ENCODE measurements at places on chromosomes 5 and 9.

DNA sequence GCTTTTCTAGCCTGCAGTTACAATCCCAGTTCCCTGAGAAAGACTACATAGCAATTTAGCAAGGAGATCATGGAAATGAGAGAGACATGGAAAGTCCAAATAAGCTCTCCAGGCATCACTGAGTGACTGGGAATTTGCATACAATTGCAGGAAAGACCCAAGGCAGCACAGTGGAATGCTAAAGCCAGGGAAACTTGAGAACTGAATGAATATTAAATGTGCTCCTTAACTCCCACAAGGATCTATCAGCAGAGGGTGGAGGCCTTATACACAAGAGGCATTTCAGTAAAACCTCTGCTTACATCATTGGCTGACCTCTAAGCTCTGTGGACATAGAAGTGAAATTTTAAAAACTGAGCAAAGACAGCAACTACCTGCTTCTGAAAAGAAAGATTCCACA lies 355.6 kb upstream of the DAB2 start:
- DNase-seq = no peak

GRCh38 chr9:123883634-123884033 lies 46.3 kb downstream of the DENND1A start:
- DNase-seq = no peak

DNA sequence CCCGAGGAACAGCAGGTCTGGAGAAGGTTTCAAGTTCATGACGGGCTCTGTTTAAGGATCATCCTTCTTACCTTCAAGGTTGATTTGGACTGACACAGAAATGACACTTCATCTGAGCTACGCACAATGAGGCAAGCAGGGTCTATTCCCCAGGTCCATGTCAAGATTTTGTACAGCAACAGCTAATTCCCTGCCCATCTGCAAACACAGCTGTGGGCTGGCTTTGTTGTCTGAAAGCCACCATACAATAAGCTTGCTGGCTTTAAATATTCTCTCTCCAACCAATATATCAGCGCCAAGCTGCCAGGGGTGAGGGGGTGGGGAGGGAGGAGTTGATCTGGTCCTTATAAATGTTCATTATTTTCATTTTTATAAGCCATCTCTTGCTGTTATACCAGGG lies 92.0 kb downstream of the OTULIN start:
- DNase-seq = no peak

DNA sequence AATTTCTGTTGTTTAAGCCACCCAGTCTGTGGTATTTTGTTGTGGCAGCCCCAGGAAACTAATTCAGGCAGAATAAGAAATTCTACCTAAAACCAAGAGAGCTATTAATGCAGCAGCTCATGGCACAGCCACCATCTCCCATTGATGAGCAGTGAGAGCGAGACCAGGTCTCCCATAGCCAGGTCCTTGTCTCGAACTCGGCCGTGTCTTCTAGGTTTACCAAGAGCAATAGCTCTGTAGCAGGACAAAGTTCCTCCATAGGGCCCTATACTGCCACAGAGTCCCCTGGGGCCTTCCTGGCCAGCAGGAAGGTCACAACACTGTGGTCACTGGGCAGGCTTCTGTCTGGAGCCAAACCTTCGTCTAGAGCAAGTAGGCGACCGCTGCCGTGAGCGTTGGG lies 34.5 kb upstream of the TJP2 start:
- DNase-seq = no peak

DNA sequence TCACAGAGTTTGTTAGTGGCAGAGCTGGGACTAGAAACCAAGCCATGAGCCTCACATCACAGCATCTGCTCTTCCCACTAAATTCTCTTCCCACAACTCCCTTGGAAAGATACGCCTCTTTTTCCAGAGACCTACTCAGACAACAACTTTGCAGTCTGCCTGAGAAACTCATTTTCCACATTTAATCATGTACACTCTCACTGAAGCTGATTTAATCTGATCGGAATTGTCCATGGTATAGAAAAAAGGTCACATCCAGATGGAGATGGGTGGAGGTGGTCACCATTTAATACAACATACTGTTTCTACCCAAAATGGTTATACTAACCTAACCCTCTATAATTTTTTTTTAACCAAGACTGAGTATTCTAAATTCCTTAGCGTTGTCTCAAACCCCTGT lies 366.2 kb downstream of the ENC1 start:
- no peak for DNase-seq

DNA sequence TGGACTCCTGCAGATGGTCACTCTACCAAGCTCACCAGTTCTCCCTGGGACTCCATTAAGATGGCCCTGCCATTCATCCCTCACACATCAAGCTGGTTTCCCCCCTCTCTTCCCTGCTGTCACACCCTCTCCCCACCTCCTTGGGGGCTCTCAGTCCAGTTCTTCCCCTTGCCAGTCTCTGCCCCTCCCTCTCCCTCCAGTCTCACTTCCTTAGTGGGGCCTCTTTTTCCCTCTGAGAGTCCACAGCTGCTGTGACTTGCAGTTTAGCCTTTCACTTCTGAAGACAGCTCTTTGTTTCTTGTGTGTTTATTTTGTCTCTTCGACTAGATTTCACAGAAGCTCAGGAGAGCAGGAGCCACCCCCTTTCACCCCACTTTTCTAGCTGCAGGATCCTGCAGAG lies 10.5 kb downstream of the DOCK2 start:
- no peak for DNase-seq

- no peak for DNase-seq
These were observed 1.9 kb downstream of the LPAR1 start for GRCh38 chr9:111036429-111036789.

DNA sequence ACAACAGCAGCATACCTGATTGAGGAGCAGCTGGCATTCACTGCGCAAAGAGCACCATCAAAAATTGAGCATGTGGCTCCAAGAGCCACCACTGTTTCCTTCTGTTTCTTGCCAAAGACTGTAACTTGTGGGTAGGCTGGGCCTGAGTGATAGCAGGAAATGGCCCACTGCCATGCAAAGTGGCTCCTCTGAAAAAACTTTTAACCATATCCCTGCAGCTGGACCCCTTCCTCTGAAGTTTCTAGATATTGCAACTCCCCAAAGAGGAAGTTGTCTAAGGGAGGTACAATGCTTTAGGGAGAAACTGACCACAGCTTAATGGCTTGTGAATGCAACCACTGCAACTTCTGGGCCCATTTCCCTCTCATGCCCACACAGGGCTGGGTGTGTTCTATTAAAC lies 355.4 kb upstream of the PDE4D start:
- no peak for DNase-seq

DNA sequence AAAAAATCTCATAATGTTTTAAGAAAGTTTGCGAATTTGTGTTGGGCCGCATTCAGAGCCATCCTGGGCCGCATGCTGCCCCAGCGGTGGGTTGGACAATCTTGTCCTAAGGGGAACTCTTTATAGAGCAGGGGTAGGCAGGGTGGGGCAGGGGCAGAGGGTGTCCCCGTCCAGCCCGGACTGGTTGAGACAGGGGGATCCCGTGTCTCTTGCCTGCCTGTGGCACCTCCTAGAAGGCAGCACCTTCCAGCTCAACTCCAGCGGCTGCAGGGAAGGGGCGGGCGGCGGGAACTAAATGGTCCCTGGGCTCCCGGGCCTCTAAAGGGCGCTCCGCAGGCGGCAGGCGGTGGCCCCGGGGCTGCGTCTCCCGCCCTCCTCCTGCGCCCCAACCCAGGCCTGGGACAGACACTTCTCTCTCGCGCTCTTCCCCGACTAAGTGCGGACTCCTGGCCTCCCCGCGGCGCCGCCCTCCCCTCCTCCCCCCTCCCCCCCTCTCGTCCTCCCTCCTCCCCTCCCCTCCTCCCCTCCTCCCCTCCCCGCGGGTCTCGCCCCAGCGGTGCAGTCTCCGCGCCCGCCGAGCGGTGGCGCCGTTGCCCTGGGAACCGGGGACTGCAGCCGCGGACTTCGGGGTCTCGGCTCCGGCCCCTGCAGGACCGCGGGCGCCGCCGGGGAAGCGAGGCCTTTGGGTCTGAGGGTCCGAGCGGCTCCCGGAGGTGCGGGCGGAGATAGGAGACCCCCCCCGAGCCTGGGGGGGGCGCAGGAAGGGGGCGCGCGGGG lies 132.6 kb downstream of the MRPL36 start:
- DNase-seq = peak; percentile 59

Data from stimulated activated CD4-positive, alpha-beta T cell treated with anti-CD3 and anti-CD28 coated beads, Interleukin-4, amount 100 ng/mL, for 1 hour (primary cell).